MCF 10A (cell line): ENCODE measurements at places on chromosomes 6 and 20.

DNA sequence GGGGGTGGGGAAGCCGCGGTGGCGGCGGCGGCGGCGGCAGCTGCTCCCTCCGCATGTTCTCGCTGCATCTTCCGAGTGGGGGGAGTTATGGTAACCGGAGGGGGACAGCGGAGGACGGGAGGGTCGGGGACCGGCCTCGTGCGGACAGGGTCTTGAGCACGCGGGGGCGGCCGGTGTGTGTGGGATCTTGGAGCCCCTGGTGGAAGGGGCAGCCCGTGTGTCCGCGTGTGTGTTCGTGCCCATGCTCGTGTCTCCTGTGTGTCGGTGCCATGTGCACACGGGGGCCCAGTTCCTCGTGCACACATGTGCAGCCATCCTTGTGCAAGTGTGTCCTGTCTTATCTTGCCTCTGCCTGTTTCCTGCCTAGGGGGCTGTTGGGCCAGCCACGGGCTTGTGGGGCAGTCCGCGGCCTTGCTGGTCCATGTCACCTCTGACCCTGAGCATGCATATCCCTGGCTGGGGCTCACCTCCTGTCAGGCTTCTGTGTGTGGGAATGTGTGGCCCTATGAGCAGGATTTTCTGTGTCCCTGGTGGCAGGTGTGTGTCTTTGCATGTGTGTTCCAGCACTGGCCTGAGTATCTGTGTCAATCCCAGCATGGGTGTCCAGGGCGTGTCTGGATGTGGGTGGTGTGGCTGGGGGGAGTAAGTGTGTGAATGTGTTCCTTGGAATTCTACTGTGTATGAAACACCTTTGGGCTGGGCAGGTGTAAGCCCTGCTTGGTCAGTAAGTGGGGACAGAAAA is 8.5 kb downstream of the SYNGAP1 start:
- H3K27me3 ChIP-seq, result no peaks in the 10 kb centered on the region
- peak overlapping the region; percentile 72 for H3K27ac ChIP-seq
- peaks cover 69% of the 10 kb centered on the region for H3K4me1 ChIP-seq
- peak; percentile 68 for DNase-seq
- H3K36me3 ChIP-seq, result no peaks in the 10 kb centered on the region

DNA sequence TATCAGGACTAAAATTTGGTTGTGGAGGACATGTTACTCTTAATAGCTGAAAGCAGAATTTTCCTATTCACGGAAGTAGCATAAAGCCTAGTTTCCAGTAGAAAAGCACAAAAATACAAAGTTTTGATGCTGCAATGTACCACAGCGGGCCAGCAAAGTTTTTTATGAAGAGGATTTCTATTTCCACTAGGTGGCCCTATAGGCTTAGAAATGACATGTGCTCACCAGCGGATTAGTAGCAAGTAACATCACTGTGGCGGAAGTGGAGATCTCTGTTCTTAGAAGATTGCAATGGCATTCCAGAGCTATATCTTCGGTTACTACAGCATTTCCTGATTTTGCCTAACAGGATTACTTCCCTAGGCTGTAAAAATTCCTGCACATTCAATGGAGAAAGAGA is 1219.0 kb upstream of the EYS start:
- DNase-seq, result no peak

DNA sequence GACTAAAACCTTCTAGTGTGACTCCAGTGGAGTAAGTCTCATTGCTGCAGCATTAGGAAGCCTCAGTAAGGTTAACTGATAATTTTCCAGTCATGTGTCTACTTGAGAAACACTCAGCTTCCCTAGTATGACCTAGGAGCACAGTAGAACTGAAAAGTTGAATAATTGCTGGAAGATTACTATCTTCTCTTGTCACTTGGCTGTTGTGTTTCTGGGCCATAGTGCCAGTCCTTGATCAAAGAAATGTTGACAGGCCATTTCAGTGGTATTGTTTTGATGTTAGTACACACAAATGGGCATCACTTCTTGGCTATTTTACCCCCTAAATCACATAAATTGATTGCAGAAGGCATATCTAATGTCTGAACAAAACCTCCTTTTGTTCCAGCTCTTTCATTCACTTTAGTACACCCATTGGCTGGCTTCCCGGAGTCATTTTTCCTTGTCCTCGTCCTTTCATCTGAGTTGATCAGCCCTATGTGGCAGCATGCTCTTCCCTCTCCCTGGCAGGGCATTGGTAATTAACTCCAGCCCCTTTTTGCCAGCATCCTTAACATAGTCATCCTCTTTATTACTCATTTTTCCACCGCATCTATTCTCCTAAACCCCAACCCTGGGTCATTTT is 6.0 kb downstream of the ENPP3 start:
- H3K27ac ChIP-seq, result no peak overlapping the region
- no peak overlapping the region for H3K4me3 ChIP-seq
- H3K27me3 ChIP-seq, result peaks cover 6% of the 10 kb centered on the region
- H3K4me1 ChIP-seq, result no peaks in the 10 kb centered on the region

GRCh38 chr6:26022132-26022472 is 59.5 kb downstream of the TRIM38 start:
- H3K4me1 ChIP-seq, result peaks cover 9% of the 10 kb centered on the region
- H3K36me3 ChIP-seq, result peaks cover 30% of the 10 kb centered on the region
- H3K27me3 ChIP-seq, result no peaks in the 10 kb centered on the region
- peak; percentile 73 for DNase-seq

GRCh38 chr6:164243949-164244348 is 829.4 kb downstream of the QKI start:
- H3K4me3 ChIP-seq, result no peak overlapping the region
- H3K27me3 ChIP-seq, result no peaks in the 10 kb centered on the region
- H3K36me3 ChIP-seq, result no peaks in the 10 kb centered on the region
- no peak for DNase-seq

DNA sequence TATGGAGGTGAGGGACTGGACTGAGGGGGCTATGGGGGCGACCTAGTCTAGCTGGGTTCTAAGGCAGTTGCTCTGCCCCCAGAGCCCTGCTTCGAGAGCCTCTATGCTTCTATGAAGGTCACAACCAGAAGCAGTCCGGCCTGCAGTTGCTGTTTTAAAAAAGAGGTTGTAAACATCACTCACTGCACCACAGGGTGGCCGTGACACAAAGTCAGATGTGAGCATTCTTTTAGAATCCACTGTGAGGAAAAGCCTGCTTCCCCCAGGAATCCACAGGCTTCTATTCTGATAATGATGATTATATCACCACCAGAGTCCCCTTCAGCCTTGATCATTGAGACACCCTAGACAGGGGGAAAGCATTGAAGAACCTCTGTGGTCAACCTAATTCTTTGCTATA is 229.7 kb upstream of the AGPAT4 start:
- H3K36me3 ChIP-seq, result no peaks in the 10 kb centered on the region
- no peaks in the 10 kb centered on the region for H3K27me3 ChIP-seq
- no peak overlapping the region for H3K4me3 ChIP-seq
- H3K27ac ChIP-seq, result no peak overlapping the region
- no peaks in the 10 kb centered on the region for H3K4me1 ChIP-seq

DNA sequence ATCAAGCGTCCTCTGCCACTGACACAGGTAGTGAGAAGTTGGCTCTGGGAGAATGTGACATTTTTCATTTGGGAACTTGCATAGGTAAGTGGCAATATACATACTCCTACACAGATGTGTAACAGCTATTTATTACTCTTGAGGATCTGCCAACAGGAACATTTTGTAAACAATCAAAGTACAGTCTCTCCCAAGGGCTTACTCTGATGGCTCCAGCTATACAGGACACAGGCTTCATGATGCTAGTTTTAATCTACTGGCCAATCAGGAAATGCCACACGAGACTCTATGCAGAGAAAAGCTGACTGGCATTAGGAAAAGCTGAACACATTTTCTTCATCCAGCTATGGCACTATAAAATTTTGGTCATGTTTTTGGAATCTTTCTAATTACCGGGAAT is 57.8 kb downstream of the POPDC3 start:
- no peaks in the 10 kb centered on the region for H3K4me1 ChIP-seq
- H3K27me3 ChIP-seq, result no peaks in the 10 kb centered on the region
- peak; percentile 6 for DNase-seq
- H3K36me3 ChIP-seq, result no peaks in the 10 kb centered on the region

GRCh38 chr6:121435444-121436069 is at the start of gene GJA1:
GJA1 (plus strand) TSS chr6:121435646; CDS start chr6:121446848, 11,202 bp downstream.
- H3K27me3 ChIP-seq, result no peaks in the 10 kb centered on the region
- H3K4me3 ChIP-seq, result peak within 1 kb of the TSS; percentile 65
- H3K27ac ChIP-seq, result no peak within 1 kb of the TSS

DNA sequence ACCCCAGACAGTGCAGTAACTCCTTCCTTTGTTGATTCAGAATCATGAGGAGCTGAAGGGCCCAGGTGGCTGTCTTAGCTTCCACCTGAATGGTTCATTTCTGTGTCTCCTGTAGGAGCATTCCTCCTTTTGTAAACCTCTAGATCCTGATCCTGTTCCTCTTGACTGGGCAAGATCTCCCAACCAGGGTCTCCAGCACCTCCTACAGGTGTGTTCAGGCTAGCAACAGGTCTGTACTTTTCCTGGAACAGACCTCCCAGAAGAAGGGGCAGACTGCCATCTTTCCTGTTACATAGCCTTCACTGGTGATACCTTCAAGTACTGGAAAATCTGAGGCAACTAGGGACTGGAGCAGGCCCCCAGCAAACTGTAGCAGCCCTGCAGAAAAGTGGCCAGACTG is 35.2 kb downstream of the HLA-B start:
- H3K4me1 ChIP-seq, result no peaks in the 10 kb centered on the region
- H3K27me3 ChIP-seq, result peaks cover 43% of the 10 kb centered on the region
- H3K4me3 ChIP-seq, result no peak overlapping the region
- H3K36me3 ChIP-seq, result no peaks in the 10 kb centered on the region
- no peak for DNase-seq

- no peaks in the 10 kb centered on the region for H3K36me3 ChIP-seq
- no peaks in the 10 kb centered on the region for H3K27me3 ChIP-seq
- H3K4me1 ChIP-seq, result peaks cover 2% of the 10 kb centered on the region
Observed at GRCh38 chr20:15836634-15837033, 736.6 kb downstream of the KIF16B start.

GRCh38 chr20:62739581-62740285 is 31.1 kb downstream of the NTSR1 start:
- H3K36me3 ChIP-seq, result no peaks in the 10 kb centered on the region
- DNase-seq, result peak; percentile 72
- peak overlapping the region; percentile 67 for H3K27ac ChIP-seq
- H3K4me1 ChIP-seq, result peaks cover 20% of the 10 kb centered on the region
- H3K27me3 ChIP-seq, result no peaks in the 10 kb centered on the region

DNA sequence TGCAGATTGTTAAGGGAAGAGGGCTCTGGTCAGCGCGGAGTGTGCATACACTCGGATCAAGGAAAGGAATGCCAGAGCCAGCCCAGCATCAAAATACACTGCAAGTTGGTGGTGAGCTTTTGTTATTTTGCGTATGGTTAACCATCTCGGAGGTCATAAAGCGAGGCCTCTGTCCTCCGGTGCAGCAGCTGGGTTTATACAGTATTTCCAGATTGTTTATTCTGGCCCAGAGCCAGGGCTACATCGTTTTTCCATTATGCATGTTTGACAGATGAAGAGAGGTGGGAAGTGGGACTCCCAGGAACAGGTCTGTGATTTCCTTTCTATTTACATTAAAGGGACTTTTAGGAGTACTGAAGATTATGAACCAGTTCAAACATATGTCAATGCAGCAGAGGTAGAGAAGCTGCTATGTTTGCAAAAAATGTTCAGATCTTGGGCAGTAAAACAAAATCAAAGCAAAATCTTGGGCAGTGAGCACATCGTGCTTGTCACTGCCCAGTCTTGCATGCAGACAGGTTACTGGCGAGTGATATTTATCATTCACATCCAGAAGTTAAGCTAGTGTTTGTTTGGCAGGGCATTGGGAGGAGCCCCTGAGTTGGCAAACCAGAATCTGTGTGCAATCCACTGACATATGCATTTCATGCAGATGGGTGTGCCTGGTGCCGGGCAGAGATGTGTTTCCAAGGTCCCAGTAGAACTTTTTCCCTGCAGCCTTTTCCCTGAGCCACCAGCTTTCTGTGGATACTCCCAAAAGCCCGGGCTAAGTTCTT is 256.3 kb upstream of the TAB2 start:
- no peaks in the 10 kb centered on the region for H3K27me3 ChIP-seq
- peak; percentile 74 for DNase-seq
- peak overlapping the region; percentile 63 for H3K27ac ChIP-seq
- peaks cover 10% of the 10 kb centered on the region for H3K4me1 ChIP-seq

- H3K27me3 ChIP-seq, result no peaks in the 10 kb centered on the region
- no peak overlapping the region for H3K4me3 ChIP-seq
- H3K36me3 ChIP-seq, result no peaks in the 10 kb centered on the region
- no peak overlapping the region for H3K27ac ChIP-seq
Observed at GRCh38 chr20:48843057-48843806, 15.4 kb upstream of the PREX1 start.

DNA sequence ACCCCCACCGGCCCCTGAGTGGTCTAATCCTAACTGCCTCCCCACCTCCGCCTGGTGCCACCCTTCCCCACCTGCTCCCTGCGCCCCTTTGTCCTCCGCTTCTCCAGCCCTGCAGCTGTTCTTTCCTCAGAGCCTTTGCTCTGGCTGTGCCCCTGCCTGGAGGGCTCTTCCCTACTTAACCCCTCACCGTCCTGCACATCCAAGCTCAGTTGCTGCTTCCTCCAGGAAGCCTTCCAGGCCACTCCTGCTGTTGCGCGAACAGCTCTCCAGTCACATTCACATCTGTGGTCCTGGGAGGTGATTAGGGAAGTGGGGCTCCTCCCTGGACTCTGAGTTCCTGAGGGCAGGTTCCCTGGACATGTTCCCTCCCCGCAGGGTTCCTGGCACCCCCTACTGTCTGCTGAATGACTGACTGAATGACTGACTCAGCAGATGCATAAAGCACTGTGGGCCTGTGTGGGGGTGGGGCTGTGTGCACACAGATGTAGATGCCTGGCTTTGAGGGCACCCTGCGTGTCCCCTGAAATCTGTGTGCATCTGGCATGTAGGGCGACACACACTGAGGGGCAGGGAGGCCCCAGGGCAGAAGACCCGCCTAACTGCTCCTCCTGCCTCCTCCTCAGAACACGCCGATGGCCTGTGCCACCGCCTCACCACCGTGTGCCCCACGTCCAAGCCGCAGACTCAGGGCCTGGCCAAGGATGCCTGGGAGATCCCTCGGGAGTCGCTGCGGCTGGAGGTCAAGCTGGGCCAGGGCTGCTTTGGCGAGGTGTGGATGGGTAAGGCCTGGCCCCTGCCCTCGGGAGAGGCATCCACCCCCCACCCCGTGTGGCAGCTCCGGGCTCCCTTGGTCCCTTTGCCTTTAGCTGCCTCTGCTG is 51.4 kb downstream of the SRC start:
- H3K27me3 ChIP-seq, result no peaks in the 10 kb centered on the region
- peaks cover 19% of the 10 kb centered on the region for H3K4me1 ChIP-seq
- peak overlapping the region; percentile 75 for H3K27ac ChIP-seq
- DNase-seq, result peak; percentile 38
